Renal pelvis (tissue), 12 donors: ENCODE measurements at places on chromosomes 2 and 18.
A peak's percentile ranks its signal among the peaks of the same experiment; 100 is the strongest.

- DNase-seq, result no peak
Observed at GRCh38 chr18:47758000-47758399, 172.5 kb downstream of the SMAD2 start.

DNA sequence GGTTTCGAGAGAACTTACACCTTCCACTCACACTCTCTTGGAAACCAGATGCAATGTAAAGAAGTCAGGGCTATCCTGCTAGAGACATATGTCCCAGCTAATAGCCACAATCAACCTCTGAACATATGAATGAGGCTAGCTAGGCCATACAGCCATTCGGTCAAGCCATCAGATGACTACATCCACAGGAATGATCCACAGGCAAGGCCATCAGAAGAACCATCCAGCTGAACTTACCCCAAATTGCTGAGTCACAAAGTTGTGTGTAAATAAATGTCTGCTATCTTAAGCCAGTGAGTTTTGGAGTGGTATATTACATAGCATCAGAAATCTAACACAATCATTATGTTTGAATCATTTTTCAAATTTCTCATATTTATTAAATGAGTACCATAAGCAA, 5.2 kb upstream of the SPAST start:
- no peak for DNase-seq

GRCh38 chr2:88903749-88904353, 212.4 kb downstream of the RPIA start:
- DNase-seq, result peak; percentile 22

DNA sequence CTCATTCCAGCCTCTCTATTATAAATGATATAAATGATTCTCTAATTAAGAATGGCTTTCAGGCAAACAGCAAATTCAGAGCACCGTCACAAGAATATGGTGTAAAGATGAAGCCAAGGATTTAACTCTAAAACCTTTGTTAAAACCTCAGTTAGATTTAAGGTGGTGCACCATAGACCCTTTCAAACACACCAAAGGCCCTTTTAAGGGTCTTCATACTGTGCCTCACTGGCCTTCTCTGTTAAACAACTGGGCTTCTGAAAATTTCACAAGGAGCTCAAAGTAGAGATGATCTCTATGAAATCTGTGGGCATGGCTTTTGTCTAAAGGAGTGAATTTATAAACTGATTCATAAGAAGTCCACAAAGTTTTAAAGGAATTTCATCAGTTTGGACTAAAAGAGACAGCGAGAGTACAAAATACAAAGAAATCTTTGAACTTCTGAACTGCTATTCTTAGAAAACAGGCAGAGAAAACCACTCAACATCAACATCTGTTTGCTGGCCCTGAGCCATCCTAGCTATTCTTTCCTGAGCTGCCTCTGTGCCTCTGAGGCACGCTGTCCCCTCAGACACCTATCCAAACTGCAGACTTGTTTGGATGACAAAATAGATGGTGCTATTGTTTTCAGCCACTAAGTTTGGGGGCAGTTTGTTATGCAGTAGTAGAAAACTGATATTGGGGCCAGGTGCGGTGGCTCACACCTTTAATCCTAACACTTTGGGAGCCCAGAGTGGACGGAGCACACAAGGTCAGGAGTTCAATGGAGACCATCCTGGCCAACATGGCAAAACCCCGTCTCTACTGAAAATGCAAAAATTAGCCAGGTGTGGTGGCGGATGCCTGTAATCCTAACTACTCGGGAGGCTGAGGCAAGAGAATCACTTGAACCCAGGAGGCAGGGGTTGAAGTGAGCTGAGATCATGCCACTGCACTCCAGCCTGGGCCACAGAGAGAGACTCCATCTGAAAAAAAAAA, 72.9 kb upstream of the MYCN start:
- DNase-seq, result no peak

GRCh38 chr2:101418460-101419095, 31.3 kb upstream of the CREG2 start:
- DNase-seq, result no peak

DNA sequence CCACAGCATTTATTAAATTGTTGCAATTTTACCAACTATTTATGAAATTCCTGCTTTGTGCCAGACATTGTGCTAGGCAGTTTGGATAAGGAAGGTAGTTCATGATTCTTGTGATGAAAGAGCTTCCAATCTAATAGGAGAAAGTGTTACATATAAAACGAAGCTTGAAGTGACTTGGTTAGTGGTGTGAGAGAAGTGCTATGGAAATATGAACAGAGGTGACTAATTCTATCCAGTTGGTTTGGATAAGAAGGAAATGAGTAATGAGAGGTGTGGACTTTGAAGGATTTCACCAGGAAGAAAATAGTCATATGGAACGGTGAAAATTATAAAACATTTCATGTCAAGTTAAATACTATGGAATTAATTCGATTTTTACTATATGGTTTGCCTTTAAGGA, 48.6 kb downstream of the EML6 start:
- no peak for DNase-seq

- DNase-seq, result no peak
Observed at GRCh38 chr18:50992351-50992762, 24.5 kb downstream of the ELAC1 start.
